ENCODE measurements at places on chromosomes 2 and 18.

GRCh38 chr2:176508984-176509740 lies 239.9 kb downstream of the MTX2 start:
- DNase-seq, result no peak

DNA sequence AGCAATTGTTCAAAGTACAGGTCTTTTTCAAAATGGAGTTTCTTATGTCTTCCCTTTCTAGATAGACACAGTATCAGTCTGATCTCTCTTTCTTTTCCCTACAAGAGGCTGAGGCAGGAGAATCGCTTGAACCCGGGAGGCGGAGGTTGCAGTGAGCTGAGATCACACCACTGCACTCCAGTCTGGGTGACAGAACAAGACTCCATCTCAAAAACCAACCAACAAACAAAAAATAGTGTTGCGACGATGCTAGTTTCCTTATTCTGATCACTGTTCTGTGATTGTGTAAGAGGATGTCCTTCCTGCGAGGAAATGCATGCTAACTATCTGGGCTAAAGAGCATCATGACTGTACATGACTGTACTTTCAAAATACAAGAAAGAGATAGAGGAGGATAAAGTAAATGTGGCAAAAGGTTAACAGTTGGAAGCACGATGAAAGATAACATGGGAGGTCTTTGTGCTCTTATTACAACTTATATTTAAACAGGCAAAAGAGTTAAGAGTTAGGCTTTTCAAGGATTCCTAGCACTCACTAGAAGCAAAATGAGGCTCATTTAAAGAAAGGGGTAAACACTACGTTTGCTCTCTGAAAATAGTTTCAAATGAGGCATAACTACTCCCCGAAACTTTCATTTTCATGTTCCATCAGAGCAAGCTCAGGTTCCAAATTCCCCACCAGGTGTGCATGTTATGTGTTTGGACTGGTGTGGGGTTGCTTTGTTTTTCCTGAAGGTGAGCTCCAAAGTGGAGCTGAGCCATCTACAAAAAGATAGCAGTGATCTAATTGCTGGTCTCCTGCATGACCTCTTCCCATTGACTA lies 23.8 kb downstream of the SOWAHC start:
- no peak for DNase-seq

DNA sequence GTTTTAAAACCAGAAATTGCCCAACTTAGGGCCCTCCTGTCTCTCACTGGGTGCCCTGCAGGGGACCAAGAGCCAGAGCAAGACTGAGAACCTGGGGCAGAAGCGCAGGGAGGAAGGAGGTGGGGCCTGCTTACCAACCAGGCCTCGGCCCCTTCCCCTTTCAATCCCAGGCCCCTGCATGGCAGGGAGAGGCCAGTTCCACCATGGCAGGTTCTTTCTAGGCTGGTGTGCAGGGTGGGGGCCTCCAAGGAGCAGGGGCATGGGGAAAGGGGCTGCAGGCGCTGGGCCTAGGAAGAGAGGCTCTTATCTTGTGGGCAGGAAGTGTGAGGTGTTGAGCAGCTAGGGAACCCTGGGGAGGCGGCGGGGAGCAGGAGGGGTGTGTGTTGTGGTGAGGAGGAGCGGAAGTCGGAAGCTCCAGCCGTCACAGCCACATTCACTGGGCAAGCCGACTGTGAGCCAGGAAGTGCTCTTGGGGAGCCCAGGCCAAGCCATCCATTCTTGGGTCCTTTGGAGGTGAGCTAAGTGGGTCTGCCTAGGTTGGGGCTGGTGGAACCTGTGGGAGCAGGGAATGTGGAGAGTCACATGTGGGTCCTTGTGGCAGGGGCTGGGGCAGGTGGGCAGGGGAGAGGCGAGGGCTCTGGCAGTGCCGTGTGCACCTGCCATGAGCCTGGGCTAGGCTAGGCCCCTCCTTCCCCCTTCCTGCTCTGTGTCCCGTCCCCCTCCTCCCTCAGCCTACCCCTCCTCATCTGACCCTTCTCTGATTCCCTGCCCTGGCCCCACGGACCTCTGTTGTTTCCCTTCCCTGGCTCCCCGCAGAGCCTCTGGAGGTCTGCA lies at the start of gene PSD4:
Gene PSD4 (plus strand): TSS at position 430 of the 834 bp plus-strand sequence. CDS start 8,486 bp downstream, outside the sequence.
- peak; percentile 87 for DNase-seq

DNA sequence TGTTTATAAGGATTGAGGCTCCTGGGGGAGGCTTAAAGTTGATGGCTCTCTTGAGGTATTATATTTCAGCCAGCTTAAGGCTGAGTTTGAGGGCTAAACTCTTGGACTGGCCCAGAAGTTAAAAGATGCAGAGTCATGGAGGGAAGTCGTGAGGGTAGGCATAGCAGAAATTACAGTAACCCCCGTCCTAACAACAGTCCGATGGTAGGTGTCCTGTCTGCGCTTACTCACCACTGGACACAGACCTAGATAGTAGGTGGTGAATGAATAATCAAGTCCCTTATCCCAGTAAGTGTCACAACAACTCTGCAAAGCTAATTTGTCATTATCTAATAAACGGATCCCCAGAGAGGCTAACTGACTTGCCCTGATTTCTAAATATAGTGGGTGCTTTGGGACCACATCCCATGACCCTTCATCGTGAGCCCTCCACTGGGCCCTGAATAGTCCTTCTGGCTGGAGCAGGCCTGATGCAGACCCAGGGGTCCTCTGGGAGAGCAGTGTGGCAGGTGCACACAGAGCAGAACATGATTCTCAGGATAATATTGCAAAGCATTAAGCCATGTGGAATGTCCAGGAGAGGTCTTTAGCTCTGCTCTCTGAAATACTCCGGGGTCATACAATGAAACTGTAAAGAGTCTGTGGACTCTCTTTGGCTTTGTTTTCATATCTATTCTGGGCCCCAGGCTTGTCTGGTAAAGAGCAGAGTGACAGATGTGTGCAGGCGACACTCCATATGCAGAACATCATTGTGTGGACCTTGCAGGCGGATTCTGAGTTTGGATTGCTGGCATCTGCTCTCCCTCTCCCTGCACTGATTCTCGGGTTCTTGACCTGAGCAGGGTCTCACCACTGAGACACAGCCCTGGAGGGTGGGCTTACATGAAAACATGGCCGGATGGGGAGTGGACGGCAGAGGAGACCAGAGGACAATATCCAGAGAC lies 98.1 kb downstream of the RNF144A start:
- no peak for DNase-seq

- DNase-seq, result no peak
Observed at GRCh38 chr2:128625963-128626759, 307.5 kb upstream of the HS6ST1 start.

GRCh38 chr2:46813020-46813415 lies 102.6 kb downstream of the MCFD2 start:
- no peak for DNase-seq

DNA sequence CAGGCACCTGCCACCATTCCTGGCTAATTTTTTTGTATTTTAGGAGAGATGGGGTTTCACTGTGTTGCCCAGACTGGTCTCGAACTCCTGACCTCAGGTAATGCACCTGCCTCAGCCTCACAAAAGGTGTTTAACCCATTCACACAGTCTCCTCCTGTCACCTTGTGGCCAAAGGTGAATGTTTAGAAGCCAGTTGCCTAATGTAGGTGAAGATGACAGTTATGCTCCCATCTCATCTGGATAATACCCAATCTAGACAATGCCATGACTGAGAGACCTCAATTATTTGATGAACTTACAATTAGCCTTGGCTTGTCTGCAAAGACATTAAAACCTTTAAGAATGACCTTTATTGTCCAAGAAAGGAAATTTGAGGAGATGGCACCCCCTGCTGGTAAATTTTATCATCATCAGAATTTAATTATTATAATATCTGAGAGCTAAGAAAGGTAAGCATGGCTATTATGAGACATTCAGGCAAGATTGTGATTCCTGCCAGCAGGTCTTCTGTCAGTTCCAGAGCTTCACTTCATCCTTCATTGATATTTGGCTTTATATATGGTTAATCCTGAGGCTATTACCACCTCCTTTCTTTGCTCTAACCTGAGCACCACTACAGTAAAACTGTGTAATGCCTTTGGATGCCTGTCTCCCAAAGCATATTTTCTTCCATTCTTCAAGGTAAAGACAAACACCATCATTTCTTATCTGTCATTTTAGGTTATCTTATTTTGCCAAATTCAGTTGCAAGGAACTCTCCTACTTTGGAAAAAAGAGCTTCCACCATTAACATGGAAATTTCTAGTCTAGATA lies 117.6 kb downstream of the FAM124B start:
- DNase-seq, result no peak

- no peak for DNase-seq
Observed at GRCh38 chr2:191981706-191982105, 134.8 kb upstream of the CAVIN2 start.

- DNase-seq, result no peak
Observed at GRCh38 chr2:56590611-56591010, 406.8 kb downstream of the CCDC85A start.

DNA sequence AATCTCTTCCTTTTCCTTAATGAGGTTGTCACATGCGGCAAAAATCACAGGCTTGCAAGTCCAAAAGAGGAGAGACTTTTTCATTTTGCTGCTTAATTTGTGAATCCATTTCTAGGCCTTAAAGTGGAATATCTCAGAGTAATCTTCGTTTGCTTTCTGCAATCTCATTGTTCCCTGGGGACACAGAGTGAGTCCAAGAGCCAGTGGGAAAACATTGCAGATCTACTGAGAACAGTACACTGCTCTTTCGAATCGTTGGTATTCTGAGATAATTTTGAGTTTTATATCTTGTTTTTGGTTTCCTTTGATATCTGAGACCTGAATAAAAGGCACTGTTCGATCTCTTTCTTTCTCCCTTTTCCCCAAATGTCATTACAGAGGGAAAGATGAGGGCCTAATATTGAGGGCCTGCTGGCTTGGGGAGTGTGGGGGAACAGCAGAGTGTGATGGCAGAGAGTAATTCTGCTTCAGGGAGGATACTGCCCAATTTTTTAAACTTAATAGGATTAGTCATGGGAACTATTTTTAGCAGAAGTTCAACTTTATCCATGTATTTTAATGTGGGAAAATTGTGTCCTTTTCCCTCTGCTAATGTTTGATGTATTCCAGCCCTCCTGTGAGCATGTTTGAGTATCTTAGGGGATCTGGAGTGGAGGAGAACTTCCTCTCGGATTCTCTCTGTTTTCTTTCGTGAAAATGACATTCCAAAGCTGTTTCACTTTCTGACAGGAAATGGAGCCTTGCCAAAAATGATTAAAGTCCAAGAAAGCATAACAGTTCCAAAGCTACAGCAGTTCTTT lies 418.2 kb upstream of the ZEB2 start:
- DNase-seq, result no peak

GRCh38 chr2:161101406-161101805 lies 58.8 kb upstream of the TANK start:
- no peak for DNase-seq

Measured in CD8-positive, alpha-beta T cell (primary cell).